NCI-H1092 (cell line): ENCODE measurements at places on chromosomes 2 and 18.

DNA sequence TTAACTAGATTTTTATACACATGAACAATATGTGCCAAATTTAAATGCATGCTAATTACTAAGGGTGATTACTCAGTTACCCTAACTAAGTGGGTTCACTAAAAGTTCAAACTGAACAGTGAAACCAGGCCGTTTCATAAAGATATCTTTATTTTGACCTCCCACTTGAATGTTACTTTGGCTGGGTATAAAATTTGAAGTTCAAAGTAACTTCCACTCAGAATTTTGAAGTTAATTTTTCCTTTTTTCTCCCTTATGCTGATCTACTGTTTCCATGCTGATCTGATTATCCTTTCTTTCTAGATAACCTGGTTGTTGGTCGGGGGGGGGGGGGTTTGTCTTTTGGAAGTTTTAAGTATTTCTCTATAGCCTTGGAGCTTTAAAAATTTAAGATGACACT lies 25.5 kb upstream of the MAP4K4 start:
- no peak for DNase-seq

- DNase-seq = no peak
Observed at GRCh38 chr2:23283653-23284052, 101.3 kb upstream of the KLHL29 start.

GRCh38 chr2:64987001-64987955 lies 1.9 kb upstream of the SLC1A4 start:
- DNase-seq = no peak

DNA sequence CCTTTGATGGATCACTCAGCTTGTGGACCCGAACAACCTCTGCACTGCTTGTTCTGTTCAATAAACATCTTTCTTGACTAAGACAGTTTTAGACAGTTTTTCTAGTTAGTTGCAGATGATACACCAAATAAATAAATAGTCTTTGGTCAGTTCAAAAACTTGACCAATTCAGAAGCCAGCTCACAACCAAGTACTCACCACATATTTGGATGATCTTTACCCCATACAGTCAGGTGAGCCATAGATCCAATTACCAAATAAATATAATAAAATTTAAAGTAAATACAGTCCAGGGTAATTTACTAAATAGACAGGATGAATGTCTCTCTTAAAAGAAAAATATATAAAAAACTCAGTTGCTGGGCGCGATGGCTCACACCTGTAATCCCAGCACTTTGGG lies 18.2 kb downstream of the SCN3A start:
- DNase-seq = no peak

DNA sequence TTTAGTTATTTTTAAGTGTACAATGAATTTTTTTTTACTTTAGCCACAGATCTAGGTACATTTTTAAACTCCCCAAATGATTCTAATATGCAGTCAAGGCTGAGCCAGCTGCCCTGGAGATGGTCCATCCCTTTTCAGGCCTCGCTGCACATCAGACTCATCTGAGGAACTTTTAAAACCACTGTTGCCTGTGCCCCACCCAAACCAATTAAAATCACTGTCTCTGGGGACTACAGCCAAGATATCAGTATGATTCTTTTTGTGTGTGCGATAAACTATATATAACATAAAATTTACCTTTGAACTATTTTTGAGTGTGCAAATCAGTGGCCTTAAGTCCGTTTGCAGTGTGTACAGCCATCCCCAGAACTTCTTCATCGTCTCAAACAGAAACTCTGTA lies 9.1 kb upstream of the MALT1 start:
- DNase-seq = no peak

DNA sequence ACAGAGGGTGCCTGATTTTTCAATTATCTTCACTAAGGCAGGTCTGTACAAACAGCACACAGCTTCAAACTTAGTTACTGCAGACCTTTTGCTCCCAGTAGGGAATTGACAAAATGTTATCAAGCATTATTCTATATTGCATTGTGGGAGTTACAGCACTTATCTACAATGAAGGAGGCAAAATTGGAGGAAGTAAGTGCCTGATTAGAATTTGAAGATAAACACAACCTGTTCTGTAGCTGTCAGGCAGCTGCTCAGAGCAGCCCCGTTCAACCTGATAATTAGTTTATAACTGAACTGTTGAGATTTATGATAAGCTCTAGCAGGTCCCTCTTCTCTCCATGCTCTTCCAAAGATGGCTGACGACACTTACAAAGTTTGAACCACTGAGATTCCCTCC lies 364.4 kb upstream of the CYRIA start:
- DNase-seq = no peak
